Cortex of kidney (tissue), 1 donor: ENCODE measurements at places on chromosomes 3 and 15.

DNA sequence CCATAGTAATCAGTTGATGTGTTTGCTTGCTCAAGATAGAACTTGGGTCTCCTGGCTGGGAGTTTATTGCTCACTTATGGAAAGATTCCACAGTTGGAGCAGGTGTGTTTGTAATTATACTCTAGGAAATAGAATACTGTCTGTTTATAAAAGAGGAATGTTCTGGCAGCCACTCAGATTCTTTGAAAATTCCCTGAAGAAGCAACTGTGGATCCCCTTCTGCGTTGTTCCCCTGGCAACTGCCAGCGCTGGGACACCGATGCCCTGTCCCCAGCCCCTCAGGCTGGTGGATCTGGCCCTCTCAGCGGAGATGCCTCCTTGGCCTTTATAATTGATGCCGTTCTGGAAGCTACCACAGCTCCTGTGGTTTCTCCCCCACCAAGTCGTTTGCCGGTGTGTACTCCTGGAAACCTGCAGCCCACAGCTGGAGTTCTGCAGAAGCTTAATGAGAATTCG is 225.9 kb downstream of the ITPR1 start:
- no peak for DNase-seq

GRCh38 chr15:89680282-89680873 is 1.2 kb upstream of the PLIN1 start:
- DNase-seq = no peak

DNA sequence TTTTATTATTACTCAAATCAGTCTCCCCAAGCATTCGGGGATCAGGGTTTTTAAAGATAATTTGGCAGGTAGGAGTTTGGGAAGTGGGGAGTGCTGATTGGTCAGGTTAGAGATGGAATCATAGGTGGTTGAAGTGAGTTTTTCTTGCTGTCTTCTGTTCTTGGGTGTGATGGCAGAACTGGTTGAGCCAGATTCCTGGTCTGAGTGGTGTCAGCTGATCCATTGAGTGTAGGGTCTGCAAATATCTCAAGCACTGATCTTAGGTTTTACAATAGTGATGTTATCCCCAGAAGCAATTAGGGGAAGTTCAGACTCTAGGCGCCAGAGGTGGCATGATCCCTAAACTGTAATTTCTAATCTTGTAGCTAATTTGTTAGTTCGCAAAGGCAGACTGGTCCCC is 20.6 kb upstream of the TRANK1 start:
- no peak for DNase-seq

GRCh38 chr3:38549486-38549885 is 53.3 kb downstream of the EXOG start:
- DNase-seq = no peak
